Esophagus mucosa (tissue), 1 donor: ENCODE measurements at places on chromosomes 5 and 9.

DNA sequence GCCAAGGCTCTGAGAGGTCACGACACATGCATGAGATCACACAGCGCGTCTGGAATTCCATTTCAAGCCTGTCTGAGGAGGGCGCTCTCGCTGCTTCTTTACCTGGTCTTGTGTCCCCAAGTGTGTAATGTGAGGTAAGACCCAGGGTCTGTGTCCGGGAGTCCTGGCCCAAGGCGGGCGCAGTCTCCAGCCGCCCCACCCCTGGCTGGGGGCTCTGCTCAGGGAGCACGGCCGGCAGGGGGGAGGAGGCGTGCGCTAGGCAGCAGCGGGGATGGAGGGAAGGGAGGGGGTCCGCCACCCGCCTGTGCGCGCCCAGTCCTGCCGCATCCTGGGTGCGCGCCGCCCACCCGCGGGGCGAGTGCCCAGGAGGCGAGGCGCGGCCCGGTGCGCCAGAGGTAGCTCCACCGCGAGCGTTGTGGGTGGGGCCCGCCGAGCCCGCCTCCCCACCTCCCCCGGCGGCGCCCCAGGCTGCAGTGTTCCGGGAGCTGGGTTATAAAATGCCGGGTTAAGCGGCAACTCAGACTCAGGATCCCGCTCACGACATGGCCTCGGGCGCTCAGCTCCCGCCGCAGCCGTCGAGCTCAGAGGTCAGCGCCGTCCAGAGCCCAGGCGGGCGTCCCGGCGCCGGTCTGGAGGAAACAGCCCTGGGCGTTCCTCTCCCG, at the start of gene CCNI2:
TSS of gene CCNI2 (plus strand) at position 473 of the 662 bp plus-strand sequence. CDS start at position 543, 70 bp downstream.
- ATAC-seq, result peak; percentile 69

GRCh38 chr9:2755285-2755684, 38.0 kb downstream of the KCNV2 start:
- ATAC-seq, result no peak

DNA sequence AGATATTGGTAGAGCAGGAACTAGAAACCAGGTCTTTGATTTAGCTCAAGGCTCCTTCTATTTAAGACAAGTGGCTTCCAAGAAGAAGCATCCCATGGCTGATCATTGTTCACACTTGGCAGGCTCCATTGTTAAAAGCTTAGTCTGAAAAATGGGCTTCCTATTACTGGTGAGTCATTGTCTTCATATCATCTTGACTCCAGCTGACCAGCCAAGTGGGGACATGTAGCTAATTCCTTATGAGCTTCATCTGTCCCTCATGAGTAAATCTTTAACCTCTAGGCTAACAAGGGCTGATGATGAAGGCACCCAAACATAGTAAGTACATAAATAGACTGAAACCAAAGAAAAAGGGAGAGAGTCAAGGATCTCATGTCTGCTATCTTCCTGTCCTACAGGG, 530.3 kb upstream of the KLF4 start:
- ATAC-seq, result no peak

DNA sequence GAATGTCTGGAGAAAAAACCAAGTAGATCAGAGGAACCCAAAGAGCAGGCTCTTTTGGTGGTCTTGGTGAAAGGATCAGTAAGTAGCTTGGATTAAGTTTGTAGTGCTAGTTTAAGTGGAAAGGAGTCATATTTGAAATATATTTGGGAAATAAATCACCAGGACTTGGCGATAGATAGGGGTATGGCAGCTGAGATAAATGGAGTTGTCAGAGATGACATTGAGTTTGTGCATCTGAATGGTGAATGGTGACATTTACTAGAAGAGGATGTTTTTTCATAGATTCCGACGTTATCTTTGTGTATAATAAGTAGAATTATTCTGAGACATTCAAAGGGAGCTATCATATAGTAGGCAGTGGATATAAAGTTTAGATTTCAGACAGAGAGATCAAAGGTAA, 143.6 kb upstream of the RASGRF2 start:
- no peak for ATAC-seq

DNA sequence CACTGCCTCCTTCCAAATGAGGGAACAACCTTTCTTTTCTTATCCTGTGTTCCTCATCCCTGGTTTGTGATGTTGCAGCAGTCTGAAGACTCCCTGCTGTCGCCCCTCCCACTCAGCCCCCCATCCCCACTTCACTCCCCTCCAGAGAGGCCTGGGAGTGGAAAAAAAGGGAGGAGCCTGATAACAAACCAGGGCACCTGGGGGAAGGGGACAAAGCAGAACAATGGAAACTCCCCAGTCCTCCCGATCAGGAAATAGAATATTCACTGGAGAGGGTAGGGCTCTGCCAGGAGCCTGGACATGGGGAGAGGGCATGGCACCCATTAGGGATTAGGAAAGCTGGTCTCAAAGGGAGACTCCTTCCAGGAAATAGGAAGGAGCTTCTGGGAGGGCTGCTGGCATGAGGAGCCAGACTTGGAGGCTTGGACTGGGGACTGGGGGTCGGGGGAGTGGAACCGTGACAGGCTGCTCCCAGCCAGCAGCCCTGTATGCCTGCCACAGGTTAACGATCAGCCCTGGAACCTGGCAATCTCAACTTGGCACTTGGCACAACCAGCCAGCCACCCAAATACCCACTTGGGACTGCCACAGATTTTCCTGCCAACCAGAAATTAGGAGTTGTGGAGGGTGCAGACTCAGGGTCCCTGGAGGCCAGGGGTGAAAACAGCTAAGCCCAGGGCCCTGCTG, 20.0 kb downstream of the PCDH1 start:
- ATAC-seq, result no peak

DNA sequence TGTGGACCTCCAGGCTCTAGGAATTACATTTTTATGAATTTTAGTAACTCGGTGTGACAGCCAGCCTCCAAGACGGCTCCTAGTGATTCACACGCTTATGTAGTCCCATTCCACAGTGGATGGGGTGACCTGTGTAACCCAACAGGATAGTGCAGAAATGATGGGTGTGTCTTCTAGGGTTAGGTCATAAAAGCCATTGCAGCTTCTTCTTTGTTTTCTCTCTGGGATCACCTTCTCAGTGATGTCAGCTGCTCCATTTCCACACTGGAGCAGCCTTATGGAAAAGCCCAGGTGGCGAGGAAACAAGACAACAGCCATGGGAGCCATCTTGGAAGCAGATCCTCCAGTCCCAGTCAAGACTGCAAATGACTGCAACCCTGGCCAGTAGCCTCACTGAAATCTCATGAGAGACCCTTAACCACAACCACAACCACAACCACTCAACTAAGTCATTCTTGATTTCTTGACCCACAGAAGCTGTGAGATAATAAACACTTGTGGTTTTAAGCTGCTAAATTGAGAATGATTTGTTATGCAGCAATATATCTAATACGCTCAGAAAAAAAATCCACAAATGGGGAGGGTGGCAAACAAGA, 5.1 kb upstream of the GNPDA1 start:
- ATAC-seq, result peak; percentile 31

DNA sequence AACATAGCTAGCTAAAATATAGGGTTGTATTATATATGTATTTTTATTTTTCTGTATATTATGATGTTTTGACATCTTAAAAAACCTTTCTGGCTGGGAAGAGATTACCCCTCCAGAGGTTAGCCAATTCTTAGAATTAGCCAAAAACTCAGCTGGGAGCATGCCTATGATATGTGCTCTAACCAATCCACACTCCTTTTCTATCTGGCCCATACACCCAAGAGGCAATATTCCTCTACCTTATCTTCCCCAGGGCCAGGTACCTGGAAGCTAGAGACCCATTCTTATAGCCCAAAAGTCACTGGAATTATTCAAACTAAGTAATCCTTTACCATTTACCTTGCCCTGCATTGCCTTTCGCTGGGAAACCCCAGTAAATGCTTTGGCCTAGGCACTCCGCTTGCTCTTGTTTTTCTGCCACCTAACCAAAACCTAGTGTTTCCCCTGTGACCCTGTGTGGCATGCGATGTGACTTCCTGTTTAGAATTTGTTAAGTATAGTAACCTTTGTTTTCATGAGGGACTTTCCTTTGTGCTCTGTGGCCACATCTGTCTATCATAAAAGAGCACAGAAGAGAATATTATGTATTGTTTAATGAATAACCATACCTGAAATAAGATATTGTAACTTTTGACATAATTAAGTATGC, 37.4 kb downstream of the CSNK1G3 start:
- no peak for ATAC-seq
